ENCODE measurements at places on chromosomes 6 and 20.

DNA sequence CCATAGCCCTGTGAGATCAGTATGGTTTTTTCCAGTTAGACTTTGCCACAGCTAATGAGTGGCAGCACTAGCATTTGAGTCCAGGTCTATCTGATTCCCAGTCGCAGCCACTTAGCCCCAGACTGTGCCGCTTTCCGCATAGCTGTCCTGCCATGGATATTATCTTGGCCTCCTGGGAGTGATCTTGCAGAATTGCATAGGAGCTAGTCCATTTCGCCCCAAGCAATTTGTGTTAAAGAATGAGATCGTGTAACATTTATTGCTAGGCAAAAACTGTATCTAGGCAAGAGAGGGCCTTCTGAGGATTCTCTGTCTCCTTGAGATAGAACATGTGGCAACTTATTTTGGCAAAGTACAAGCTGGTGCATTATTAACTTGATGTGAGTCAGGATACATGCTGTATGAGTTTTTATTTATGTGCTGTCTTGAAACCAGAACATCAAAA lies 74.2 kb downstream of the EZR start:
- no peak for DNase-seq

- DNase-seq = peak; percentile 65
Observed at GRCh38 chr6:7243179-7243981, 69.6 kb downstream of the SSR1 start.

DNA sequence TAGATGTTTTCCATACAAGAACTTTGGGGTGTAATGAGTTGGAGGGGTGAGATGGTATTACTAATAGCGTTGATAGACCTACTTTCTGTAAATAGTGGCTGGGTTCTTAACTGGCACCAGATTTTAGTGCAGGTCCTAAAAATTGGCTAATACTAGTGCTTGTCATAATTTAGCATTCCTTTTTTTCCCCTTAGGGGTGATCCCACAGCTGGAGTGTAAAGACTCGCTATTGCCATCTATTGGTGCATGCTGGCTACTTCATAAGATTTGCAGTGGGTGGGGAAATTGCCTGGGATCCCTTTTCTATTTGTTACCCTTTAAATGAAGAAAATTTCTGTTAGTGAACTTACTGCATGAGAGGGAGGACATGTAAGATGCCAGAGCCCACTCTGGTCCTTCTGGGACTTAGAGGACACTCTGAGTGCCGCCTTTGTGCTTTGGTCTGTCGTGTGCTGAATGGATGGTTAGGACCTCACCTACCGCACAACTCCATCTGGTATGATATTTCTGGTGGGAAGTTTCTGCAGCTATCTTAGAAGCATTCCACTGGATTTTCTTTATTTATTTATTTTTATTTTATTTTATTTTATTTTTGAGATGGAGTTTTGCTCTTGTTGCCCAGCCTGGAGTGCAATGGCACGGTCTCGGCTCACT lies 195.5 kb downstream of the JARID2 start:
- DNase-seq = peak; percentile 74

DNA sequence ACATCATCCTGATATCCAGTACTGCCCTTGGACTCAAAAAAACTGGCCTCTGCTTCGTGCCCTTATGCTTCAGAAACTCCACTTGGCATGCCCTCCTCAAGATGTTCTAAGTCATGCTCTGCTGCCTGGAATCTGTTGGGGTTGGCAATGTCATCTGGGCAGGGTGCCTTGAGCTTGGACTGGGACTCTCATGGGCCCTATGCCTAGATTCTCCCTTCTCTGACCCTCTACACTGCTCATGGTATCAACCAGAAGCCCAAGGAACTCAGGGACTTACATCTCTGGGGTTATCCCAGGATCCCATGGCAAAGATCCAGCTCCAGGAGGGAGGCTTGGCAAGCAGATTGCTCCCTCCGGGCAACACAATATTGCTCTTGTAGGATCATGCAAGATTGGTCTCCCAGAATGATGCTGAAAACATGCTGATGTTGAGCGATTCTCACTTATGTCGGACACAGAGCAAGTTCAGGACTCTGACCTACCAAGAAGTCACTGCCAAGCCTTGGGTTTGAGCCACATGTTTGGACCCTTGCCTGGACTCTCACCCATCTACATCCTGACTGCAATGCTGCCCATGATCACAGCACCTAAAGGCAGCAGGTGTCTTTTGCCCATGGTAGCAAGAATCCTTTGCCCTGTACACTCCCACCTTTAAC lies 88.8 kb downstream of the ADAT2 start:
- DNase-seq = no peak

DNA sequence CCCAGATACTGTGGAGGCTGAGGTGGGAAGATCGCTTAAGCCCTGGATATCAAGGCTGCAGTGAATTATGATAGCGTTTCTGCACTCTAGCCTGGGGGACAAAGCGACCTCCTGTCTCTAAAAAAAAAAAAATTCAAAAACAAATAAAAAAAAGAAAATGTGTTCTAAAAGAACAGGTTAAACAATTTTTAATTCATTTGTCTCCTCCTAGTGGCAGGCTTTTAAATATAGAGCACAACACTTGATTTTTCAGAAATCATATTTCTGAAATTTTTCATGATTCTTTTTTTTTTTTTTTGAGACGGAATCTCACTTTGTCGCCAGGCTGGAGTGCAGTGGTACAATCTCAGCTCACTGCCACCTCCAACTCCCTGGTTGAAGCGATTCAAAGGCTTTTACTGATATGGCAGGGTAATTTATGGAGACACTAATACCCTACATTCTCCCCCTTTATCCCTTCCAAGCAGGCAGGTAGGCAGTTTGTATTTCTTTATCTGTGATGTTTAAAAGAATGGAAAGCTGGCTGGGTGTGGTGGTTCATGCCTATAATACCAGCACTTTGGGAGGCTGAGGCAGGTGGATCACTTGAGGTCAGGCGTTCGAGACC lies 8.7 kb upstream of the GTF3C6 start:
- DNase-seq = no peak

DNA sequence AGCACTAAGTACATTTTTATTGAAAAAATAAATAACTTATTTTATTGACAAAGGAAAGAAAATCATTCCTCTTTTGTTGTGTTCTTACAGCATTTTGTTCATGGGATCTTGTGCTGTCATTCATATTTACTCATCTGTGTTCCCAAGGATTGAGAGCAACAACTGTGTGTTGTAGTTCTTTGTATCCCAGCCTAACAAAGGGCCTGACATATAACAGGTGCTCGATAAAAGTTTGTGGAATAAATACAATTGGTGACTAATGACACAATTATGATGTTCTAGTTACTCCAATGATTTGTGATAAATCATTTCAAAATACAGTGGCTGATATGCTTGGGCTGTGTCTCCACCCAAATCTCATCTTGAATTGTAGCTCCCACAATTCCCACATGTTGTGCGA lies 7.9 kb upstream of the OGFRL1 start:
- DNase-seq = no peak

- no peak for DNase-seq
Observed at GRCh38 chr20:64191002-64191401, 26.8 kb downstream of the MYT1 start.

DNA sequence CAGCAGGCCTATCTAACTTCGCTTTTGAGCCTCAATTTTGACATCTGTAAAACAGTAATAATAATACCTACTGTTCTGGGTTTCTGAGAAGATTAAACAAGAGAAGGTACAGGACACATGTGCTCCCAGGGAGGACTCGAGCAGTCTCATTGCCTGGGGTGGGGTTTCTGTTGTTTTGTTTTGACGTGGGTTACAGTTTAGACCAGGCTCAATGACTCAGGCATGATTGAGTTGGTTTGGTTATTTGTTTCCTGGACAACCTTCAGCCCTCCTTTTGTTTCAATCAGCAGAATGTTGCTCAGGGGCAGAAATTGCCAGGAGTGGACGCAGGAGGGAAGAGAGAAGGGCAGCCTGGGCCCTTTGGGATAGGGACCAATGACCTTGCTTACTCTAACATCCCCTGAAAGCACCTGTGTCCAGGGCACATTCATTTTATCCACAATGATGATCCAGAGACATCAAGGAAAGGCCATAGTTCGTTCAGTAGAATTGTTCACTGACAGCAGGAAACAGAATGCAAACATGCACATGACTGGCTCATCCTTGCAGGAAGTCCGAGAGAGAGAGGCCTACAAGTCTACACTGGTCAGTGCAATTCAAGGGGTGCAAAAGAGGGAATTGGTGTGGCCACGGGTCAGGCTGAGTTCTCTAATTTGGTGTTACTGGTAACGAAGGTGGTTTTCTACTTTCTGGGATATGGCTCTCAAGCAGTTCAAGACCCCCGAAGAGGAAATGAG lies 74.5 kb upstream of the MRPS10 start:
- no peak for DNase-seq

DNA sequence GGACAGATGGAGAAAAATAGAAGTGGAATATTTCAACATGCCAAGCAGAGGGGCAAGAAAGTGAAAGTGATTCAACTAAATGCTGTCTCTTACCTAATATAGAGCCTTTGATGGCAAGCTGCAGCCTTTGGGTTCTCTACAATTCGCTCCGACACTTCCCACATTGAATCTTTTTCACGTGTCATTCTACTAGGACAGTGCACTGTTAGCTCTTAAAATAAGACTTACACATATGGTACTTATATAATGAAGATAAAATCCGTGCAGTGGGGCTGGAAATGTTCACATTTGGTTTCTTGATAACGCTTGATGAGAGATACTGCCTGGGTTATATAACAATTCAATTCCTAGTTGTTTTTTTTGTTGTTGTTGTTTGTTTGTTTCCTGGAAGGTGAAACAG lies 502.4 kb downstream of the LMBRD1 start:
- DNase-seq = peak; percentile 53

DNA sequence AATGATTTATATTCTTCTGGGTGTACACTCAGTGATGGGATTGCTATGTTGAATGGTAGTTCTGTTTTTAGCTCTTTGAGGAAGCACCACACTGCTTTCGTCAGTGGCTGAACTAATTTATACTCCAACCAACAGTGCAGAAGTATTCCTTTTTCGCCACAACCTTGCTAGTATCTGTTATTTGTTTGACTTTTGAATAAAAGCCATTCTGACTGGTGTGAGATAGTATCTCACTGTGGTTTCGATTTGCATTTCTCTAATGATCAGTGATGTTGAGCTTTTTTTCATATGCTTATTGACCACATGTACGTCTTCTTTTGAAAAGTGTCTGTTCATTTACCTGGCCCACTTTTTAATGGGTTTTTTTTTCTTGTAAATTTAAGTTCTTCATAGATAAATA lies 583.8 kb upstream of the ARID1B start:
- DNase-seq = no peak

GRCh38 chr6:49639177-49639817 lies 2.7 kb upstream of the RHAG start:
- DNase-seq = no peak

- DNase-seq = peak; percentile 32
Observed at GRCh38 chr20:38534756-38535155, 46.2 kb upstream of the ADIG start.

- no peak for DNase-seq
Observed at GRCh38 chr6:3565291-3565690, 108.4 kb upstream of the SLC22A23 start.

- no peak for DNase-seq
Observed at GRCh38 chr6:134721060-134721405, 228.9 kb downstream of the ALDH8A1 start.

DNA sequence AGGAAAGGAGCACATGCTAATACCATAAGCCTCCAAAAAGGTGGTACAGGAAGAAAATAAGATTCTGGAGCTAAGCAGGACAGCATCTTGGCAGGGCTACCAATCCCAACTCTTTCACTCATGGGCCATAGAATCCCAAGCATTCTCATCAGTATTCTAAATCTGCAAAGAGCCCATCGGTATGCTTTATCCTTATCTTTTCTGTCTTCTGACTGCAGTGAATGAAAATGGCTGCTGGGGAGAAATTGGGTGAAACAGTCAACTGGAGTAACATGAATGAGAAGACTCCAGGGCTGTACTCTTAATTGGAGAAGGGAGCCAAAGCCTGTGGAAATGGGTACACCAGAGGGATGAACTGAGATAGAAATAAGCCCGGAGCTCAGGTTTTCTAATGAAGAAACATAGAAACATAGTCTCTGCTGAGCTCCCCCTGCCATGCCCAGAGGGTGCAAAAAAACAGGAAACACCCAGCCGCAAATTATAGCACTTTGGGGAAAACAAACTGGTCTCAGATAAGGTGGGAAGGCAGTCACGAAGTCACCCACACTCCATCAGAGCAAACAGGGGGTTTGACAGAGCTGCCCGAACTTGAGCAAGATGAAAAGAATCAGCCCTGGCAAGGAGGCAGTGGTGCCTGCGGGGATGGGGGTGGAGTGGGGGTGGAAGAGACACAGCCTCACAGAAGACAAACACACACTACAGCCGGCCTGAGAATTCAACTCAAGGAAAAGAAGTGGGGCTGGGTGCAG lies 35.4 kb upstream of the E2F3 start:
- no peak for DNase-seq

GRCh38 chr20:47221036-47221625 lies 135.4 kb downstream of the ZMYND8 start:
- no peak for DNase-seq

DNA sequence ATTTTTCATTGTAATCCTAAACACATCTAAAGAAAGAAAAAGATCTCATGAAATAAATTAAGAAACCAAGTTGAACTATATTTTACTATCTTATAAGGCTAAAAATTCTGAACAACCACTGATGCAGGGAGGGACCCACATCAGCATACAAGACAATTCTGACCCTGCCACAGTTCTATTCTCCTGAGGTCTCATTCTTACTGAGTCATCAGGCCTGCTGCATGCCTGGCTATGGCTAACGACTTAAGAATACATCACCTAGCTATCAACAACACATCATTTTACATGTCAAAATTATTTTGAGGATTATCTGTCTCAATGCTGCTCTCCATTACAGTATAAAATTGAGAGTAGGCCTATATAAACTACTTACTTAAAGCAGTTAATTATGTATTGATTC lies 52.9 kb downstream of the FBXL4 start:
- no peak for DNase-seq

- DNase-seq = no peak
Observed at GRCh38 chr20:56151834-56152233, 96.7 kb upstream of the MC3R start.

- no peak for DNase-seq
Observed at GRCh38 chr6:125742024-125742423, 7.4 kb upstream of the HEY2 start.

- DNase-seq = no peak
Observed at GRCh38 chr6:145044641-145045246, 690.6 kb downstream of the EPM2A start.

DNA sequence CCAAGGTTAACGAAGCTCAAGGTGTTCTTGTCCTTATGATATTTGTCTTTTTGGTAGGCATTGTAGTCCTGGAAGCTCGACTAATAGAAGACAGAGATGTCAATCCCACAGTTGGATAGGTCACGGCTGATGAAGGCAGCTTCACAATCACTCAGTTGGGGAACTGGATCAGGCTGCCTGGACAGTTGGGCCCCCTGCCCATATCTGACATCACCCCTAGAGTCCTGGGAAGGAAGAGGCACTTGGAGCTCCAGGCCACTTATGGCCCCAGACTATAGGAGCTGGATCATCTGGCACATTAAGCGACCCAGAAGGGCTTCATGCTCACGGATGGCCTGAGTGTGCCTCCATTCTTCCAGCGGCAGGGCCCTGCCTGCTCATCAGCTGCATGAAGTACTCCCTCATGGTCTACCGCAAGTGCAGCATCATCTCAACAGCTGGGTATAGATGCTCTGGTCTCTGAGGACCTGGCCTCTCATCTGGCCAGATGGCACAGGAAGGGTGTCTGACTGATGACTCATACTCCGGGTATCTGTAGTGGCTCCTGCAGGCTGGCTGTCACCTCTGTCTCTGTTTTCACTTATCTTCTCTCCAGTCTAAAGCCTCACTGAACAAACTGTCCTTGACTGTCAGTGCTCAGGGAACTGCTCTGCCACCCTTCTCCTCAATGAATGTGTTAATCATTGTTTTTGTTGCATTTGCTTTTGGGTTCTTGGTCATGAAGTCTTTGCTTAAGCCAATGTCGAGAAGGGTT lies 29.2 kb upstream of the SSR1 start:
- no peak for DNase-seq
